ENCODE measurements at places on chromosomes 16 and 17.
A peak's percentile ranks its signal among the peaks of the same experiment; 100 is the strongest.

DNA sequence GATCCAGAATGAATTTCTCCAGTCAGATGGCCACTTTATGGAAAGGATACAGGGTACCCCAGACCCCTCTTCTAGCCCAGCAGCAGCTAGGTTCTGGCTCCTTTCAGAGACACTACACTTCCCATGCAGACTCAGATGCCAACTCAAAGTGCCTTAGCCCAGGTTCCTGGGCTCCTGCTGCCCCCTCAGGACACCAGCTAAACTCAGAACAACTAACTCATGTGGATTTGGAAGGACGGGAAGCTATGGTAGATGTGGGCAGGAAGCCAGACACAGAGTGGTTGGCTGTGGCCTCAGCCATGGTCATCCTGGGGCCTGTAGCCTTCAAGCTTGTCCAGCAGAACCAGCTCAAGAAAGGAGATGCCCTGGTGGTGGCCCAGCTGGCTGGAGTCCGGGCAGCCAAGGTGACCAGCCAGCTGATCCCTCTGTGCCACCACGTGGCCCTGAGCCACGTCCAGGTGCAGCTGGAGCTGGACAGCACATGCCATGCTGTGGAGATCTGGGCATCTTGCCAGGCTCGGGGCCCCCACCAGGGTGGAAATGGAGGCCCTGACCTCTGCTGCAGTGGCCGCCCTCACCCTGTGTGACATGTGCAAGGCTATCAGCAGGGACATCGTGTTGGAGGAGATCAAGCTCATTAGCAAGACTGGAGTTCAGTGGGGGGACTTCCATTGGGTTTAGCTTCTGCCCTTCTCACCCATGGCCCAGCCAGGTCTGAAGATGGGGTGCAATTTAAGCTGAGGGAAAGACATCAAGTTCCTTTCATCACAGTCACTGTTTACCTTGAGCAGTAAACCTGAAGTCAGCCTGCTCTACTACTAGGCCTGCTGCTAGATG is 111.8 kb downstream of the N4BP1 start:
- DNase-seq = no peak

DNA sequence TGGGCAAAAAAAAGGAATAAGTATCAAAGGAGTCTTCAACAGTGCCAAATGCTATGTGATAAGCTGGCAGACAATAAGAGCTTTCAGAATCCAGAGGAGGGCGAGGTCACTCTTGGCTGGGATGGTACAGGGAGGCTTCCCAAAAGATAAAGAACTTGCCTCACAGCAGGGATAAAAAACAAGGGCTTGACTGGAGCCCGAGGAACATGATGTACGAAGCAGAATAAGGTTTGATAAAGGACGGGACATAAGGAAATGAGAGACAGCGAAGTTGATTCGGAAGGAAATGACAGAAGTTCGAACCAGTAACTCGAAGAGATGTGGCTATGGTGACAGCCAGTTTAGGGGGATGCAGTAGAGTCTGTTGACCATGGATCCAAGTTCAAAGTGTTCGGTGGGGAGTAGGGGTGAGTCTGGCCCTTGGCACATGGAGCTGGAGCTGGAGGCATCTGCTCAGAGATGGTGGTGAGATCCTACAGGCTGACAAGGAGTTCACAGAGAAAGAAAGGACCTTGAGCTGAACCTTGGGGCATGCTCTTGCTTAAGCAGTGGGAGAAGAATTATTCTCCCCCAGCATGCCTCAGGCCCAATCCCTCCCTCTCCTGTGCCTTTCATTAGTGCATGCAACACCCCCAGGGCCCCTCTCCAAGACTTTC is 137.6 kb upstream of the RCVRN start:
- no peak for DNase-seq

DNA sequence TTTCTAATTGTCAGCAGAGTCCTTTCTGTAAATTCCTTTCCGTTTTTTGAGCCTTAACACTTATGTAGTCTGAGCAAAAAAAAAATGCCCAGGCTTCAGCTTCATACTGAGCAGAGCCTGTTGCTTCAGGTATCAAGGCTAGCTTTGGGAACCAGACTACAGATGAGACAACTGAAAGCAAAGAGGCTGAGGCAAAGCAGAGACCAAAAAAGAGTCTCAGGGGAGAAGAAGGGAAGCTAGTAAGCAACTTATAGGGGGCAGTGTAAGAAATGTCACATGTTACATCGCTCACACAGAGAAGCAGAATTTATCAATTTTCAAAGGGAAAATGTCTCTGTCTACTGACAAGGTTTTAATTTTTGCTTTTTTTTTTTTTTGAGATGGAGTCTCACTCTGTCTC is 3.3 kb downstream of the HASPIN start:
- no peak for DNase-seq

DNA sequence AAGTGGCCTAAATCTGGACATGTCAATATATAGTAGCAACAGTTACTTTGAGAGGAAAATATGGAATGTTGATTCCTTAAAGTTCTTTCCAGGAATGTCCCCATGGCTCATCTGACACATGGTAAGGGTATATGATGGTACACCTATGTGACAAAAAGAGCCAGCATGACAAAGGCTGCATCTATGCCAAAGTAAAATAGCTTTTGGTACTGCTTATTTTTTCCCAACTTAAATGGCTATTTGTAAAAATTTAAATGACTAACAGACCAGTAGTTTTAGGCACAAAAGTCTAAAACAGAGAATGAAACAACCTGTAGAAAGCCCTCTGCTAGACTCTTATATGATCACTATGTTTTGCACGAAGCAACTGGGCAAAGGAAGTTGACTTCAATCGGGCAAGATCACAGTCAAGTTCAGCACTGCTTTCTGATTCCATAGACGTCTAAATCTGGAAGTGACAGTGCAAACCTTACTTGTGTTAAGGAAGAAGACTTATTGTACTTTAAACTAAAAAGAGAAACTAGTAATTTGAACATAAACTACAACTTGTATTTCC is 135.1 kb downstream of the SKAP1 start:
- peak; percentile 27 for DNase-seq

DNA sequence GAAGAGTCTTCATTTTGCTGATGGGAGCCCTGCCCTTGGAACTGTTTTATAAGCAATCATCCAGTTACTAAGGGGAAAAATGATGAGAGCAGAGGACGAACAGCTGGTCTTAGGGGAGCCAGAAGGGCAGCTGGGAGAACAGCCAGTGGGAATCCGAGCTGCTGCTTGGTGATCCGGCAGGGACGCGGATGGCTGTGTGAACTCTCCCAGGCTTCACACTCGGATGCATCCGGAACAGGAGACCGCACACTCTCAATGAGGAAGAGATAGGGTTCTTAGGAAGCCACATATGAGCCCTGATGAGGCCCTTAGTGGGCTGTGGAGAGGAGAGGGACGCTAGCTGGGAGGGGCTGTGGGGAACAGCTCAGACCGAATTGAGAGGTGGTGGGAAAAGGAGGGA is 5.0 kb upstream of the CACNG5 start:
- no peak for DNase-seq

DNA sequence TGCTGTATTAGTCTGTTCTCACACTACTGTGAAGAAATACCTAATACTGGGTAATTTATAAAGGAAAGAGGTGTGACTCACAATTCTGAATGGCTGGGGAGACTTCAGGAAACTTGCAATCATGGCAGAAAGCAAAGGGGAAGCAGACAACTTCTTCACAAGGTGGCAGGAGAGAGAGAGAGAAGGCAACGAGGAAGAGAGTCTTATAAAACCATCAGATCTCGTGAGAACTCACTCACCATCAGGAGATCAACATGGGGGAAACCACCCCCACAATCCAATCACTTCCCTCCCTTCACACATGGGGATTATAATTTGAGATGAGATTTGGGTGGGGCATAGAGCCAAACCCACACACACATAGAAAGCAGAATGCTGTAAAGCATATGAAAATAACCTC is 896.2 kb downstream of the CDH11 start:
- no peak for DNase-seq

All from T-helper 2 cell (primary cell).